Bone marrow (tissue), 2 donors: ENCODE measurements at places on chromosomes 4 and X.

GRCh38 chr4:41939016-41939626 is 3.9 kb downstream of the TMEM33 start:
- no peak for DNase-seq

DNA sequence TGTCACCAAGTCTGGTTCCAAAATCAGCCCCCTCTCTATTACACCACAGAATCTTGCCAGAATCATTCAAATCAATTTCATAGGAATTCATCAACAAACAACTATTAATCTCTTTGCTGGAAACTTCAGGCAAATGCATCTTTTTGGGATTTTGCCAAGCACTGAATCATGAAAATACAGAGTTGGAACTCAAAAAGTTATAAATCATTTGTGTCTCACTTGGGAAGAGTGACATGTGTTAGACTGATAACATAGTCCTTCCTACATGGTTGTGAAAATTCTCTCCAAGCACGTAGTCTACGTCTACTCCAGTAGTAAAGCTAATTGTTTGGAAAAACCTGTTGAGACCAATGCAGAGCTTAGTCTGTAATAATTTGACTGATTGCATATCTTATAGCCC is 19.0 kb downstream of the CXCL8 start:
- DNase-seq: no peak

- DNase-seq: no peak
Observed at GRCh38 chrX:80792205-80792604, 17.5 kb downstream of the BRWD3 start.

DNA sequence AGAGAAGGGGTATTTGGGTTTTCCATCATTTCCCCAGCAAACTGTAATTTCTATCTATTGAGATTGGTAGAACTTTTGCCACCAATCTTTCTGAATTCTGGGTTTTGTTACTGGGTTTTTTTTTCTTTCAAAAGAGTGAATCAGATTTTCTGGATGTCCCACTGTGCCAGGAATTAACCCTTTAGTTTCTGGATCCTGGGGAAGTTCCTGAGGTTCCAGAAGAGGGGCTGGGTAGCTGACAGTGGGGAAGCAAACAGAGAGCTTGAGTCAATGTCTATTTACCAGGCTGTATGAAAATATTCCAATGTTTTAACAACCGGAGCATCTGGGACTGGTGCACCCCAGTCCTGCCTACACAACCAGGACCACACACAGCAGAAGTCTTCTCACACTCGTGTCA is 25.8 kb upstream of the SOD3 start:
- DNase-seq: no peak

DNA sequence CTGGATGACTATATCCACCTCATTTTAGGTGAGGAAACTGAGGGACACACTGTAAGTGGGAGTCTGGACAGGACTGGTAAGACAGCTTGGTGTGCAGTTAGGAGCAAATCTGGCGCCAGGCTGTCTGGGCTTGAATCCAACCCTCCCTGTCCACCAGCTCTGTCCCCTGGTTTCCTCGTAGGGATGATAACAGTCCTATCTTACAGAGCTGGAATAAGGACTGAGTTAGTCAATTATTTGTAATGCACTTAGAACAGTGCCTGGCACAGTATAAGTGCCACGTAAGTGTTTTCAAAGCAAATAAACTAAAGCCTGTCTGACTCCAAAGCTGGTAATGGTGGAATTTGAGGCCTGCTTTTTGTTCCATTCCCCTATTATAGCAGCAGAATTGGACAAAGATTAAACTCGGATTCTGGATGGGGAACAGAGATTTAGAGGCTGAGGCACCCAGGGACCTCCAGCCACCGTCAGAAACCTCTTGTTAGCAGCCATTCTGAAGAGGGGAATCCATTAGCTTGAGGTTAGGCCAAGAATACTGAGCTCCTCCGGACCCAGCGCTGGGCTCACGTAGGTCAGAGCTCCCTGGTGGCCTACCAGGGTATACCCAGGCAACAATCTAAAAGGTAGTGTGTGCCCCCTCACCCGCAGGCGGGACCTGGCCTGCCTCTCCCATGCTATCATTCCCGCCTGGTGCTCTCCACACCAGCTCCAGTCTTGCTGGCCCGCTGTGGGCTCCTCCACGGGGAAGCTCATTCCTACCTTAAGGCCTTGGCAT is 102.1 kb downstream of the UCHL1 start:
- DNase-seq: no peak

DNA sequence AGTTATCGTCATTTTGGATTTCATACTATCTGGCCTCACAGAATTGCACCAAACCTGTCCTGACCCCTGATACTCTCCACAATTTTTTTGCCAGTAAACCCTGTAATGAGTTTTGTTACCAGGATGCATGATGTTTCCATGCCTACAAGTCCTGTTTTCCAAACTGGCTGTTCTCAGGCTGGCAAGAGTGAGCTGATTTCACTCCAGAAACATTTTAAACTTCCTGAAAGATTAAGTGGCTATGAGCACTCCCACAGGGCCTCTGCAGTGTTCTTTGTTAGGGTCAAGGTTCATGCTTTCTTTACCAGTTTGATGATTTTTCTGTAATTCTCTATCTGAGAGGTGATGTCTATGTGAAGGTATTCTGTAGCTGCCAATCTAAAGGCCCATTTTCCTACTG is 31.7 kb upstream of the PDLIM3 start:
- no peak for DNase-seq

DNA sequence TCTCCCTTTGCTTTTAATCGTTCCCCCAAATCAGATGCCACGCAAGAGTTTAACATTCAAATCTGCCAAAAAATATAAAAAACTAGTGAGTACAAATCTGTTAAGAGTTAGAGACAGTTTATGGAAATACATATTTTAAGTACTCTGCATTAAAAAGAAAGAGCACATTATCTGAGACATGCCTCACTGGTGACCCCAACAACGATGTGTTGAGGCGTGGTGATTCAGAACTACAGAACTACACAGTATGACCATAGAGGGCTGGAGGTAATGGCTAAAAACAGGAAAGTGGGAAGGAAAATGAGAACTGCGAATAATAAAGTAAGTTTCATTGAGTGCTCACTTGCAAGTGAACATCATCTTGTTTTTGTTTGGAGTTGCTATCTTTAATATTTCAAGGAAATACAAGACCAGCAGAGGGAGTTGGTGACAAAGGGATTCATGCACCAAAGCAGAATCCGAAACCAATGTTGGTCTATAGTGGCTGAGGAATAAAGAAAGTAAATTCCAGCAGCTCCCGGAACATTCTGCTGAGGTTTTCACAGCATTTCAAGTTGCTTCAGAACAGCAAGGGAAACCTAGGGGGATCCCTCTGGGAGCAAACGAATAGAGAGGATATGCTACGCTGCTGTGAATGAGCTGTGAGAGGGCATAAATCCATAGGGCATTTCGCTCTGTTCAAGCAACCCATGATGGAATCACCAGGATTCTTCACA is 92.2 kb downstream of the DCHS2 start:
- no peak for DNase-seq
